NCI-H69 (cell line): ENCODE measurements at places on chromosomes 12 and 14.

DNA sequence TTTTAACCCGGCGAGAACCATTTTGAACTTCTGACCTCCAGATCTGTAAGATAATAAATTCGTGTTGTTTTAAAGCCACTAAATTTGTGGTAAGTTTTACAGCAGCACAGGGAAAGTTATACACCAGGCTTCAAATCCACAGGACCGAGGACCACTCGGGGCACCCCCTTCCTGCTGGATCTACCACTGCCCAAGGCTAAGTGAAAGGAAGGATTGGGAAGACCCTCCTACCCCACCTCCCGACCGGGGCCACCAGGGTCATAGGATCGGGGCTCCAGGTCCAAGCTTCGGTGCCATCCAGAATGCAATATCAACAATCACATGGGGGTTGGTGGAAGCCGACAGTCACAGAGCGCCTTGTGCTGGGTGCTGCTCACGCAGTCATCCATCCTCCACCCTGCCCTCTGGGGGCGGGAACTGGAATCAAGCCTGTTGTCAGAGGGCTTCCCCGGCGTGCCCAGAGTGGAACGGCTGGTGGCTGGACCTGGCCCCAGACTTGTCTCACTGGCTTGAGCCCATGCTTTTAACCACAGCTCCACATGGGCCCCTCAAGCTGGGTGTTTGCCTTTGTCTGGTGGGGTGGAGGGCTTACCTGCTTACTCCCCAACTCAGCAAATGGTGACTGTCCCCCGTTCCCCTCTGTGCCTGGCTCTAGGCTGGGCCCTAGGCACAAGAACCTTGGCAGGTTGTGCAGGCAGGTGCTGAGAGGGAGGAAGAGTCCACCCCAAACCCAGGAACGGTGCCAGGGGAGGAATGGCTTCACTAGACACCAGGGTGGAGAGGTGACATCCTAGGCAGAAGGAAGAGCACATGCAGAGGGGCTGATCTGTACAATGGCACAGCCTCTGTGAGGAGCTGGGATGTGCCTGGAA is 180.3 kb upstream of the RTL1 start:
- peak; percentile 52 for DNase-seq

GRCh38 chr14:52494444-52494843 is 57.9 kb downstream of the TXNDC16 start:
- peak; percentile 25 for DNase-seq

DNA sequence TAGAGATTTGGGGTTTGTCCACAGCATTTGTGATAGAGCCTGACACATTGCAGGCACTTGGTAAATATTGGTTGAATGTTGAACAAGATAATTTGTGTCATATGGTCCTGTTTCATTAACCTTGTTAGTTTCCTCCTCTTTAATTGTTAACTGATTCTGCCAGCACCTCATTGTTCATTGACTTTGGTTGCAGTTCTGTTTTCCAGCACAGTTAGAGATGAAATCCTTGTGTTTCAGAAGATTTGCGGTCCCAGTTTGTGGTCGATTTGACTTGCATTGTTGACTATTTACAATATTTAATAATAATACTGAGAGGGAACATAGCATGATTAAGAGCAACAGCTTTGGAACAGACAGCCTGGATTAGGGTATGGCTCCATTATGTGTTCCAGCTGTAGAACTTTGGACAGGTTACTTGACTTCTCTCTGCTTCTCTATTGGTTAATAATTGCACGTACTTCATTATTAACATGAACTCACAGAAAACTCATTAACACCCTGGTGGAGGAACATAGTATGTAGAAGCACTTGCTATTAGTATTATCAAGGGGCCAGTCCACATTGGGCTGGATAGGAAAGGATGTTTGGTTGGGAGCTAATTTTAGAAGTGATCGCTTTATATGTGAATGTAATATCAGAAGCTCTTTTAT is 8.7 kb downstream of the DRAM1 start:
- DNase-seq, result no peak

DNA sequence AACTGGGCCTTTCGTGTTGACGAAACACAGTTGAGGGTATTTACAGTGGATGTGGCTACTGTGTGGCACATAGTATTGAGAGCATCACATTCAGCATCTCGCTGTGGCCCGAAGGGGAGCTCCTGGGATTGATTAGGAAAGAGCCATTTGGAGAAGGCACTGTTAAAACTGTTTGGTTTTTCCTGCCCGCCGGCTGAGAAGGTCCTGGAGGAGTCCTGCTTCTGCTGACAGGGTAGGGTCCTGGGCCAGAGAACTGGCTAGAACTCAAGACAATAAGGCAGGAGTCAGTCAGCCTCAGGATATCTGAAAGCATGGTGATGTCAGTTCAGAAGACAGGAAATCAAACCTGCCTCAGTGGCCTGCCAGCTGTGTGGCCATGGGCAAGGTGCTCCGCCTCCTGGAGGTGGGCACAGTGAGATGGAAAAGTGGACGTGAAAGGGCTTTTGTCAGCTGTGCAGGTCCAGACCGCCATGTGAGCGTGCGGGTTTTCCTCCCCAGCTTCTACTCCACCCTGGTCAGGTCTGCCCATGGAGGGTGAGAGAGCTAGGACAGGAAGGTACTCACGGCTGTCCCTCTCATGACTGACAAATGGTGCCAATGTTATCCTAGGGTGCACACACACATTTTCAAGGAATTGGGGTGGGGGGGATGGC is 92.3 kb downstream of the NTF3 start:
- no peak for DNase-seq

DNA sequence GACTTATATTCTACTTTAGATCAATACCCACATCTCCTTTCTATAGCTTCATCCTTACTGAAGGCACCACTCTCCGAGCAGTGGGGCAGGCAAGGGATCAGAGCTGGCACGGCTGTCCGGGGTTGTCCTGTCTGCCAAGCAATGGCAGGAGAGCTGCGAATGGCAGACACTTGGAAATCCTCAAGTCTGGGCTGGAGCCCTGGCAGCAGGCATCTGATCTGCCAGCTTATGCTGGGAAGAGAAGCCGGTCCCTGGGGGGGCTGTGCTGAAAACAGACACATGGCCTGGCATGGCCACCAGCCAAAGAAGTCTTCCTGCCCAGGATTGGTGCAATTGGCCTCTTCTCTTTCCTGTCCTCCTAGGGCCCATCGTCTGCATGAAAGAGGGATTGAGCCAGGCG is 280.2 kb upstream of the PWP1 start:
- DNase-seq, result peak; percentile 68

GRCh38 chr12:52082988-52083637 is 3.6 kb downstream of the SMIM41 start:
- peak; percentile 76 for DNase-seq

- no peak for DNase-seq
Observed at GRCh38 chr12:39627914-39628313, 8.3 kb upstream of the ABCD2 start.

- DNase-seq, result no peak
Observed at GRCh38 chr12:116538076-116538591, 21.0 kb upstream of the MAP1LC3B2 start.

DNA sequence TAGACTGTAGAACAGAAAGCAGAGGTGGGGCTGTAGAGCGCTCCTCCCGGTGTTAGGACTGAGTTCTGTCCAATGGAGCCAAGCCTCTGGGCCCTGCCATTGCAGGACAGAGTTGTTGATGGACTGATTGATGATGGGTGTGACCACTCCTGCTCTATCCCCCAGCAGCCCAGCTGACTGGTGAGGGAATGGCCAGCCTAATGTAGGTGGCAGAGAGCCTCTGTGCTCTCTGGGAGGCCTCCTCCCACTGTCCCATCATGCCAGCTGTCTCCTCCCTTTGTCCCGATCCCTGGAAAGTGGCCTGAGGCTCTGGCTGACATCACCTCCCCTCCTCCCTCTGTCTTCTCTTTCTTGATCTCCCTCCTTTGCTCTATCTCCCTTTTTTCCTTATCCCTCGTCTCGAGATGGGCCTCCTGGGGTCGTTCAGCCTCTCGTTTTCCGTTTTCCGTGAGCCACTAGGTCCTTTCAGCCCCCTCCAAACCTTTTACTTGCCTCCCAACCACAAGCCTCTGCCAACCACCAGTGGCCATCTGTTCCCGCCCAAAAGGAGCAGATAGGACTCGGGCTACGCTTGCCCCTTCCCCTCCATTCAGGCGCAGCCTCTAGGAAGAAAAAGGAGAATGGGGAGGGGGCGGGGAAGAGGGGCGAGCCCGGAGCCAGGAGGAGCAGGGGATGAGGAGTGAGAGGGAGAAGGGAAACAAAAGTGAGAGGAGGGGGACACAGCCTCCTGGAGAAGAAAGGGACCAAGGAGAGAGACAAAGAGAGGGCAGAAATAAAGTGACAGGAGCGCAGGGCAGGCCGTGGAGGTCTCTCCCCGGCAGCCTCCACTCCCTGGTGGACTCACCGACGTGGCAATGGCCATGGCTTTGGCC is 572 bp downstream of the EFS start:
- no peak for DNase-seq

- peak; percentile 36 for DNase-seq
Observed at GRCh38 chr14:69870613-69871012, 8.6 kb upstream of the SMOC1 start.

DNA sequence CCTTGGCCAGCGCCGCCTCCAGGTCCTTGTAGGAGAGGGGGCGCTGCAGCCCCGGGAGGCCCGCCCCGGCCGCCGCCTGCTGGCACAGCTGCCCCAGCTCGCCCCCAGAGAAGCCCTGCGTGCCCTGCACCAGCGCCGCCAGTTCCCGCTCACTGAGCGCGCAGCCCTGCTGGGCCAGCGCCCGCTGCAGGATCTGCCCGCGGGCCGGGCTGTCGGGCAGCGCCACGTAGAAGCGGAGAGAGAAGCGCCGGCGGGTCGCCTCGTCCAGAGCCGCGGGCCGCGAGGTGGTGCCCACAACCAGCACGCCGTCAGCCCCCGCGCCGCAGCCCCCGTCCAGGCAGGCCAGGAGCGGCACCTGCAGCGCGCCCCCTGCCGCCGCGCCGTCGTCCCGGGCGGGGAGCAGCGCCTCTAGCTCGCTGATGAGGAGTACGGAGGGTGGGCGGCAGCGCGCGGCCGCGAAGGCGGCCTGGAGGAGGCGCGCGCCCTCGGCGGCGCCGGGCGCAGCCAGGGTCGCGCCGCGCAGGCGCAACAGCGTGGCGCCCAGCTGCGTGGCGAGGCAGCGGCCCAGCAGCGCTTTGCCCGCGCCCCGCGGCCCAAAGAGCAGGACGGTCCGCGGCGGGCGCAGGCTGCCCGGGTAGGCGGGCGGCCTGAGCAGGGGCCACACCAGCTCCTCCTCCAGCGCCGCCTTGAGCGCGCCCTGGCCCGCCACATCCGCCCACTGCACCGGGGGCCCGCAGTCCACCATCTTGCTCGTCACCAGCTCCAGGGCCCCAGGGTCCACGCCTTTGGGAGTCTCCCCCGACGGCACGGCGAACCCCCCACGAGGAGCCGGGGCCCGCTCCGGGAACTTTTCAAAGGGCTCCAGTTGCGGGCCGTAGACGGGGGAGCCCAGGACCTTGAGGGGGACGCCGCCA is 27.7 kb downstream of the FIGNL2 start:
- DNase-seq, result peak; percentile 95

- no peak for DNase-seq
Observed at GRCh38 chr14:105281371-105282097, 19.3 kb downstream of the BRF1 start.

GRCh38 chr12:1859643-1860042 is 39.3 kb downstream of the LRTM2 start:
- peak; percentile 14 for DNase-seq

DNA sequence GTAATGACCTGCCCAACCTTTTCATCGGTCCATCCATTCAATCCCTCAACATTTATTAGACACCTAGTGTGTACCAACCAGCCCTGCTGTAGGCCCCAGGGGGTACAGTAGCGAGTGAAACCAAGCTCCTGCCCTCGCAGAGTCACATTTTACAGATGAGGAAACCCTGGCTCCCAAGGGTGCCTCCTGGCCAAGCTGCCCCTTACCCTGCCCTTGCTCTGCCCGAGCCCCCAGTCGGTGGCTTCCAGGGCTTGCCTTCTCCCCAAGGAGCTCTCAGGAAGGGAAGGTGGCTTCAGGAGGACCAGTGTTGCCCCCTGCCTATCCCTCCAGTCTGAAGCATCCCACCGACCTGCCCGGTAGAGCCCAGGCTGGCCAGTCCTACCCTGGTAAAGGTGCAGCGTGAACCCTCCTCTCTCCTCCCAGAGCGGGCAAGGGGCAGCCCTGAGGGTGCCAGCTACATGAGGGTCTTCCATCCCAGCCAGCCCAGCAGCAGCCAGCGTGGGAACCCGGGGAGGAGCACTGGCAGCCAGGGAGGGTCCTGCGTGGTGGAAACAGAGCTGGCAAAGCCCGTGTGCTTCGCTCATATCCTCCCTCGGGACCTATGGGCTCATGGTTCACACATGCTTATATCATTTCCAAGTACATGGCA is 670 bp upstream of the BEGAIN start:
- DNase-seq, result peak; percentile 69

GRCh38 chr12:62959745-62960144 is 24.8 kb upstream of the PPM1H start:
- no peak for DNase-seq

- no peak for DNase-seq
Observed at GRCh38 chr14:61564618-61565091, 130.7 kb upstream of the HIF1A start.

DNA sequence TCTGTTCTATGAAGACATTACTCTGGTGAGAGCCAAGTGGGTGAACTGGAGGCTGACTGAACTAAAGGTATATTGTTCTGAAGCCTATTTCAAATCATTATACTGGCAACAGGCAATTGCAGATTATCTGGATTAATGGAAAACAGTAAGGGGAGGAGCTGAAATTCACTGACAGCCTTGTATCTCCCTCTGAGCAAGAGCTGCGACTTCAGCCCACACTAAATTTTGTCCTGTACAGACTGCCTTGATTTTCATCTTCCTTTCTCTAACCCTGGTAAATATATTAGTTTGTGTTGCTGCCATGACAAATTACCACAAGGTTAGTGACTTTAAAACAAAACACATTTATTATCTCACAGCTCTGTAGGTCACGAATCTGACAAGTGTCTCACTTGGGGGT is 231.1 kb downstream of the SLC2A13 start:
- DNase-seq, result no peak

- DNase-seq, result no peak
Observed at GRCh38 chr14:99246536-99247097, 25.4 kb downstream of the BCL11B start.

- DNase-seq, result no peak
Observed at GRCh38 chr12:26108915-26109314, 15.9 kb downstream of the BHLHE41 start.

- peak; percentile 47 for DNase-seq
Observed at GRCh38 chr12:111409780-111410430, 4.2 kb downstream of the SH2B3 start.

- no peak for DNase-seq
Observed at GRCh38 chr12:115072712-115073111, 388.7 kb upstream of the TBX3 start.

GRCh38 chr12:93896427-93896826 is 219.3 kb downstream of the CRADD start:
- no peak for DNase-seq

DNA sequence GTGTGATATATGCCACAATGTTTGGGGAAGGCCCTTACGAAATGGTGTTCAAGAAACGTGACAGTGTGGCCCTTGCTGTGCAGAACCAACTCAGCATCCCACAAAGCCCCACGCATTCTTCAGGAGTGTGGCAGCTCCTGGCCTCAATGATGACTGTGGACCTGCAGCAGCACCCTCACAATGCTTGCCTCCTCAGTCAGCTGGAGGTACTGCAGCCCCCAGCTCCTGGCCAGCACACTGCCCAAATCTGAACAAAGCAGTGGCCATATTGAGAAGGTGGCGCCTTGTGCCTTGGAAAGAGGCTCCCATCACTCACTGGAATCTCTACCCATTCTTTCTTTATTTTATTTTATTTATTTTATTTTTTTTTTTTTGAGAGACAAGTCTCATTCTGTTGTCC is 10.4 kb downstream of the POLE2 start:
- no peak for DNase-seq

GRCh38 chr12:24708718-24709117 is 240.2 kb downstream of the BCAT1 start:
- DNase-seq, result no peak
